ENCODE measurements at places on chromosomes 7 and 10.

DNA sequence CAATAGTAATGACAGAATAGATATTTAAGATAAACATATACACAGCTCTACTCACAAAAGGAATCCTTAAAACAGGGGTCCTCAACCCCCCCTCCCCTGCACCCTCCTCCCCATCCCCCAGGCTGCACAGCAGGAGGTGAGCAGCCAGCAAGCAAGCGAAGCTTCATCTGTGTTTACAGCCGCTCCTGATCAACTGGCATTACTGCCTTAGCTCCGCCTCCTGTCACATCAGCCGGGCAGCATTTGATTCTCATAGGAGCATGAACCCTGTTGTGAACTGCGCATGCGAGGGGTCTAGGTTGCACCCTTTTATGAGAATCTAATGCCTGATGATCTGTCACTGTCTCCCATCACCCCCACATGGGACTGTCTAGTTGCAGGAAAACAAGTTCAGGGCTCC, 65.5 kb downstream of the SMURF1 start:
- DNase-seq: no peak

- peak; percentile 35 for DNase-seq
Measured at GRCh38 chr10:70918851-70919530, 30.6 kb upstream of the PCBD1 start.

GRCh38 chr7:4091767-4092166, 590.3 kb upstream of the FOXK1 start:
- DNase-seq: no peak

- no peak for DNase-seq
Measured at GRCh38 chr10:30986053-30986555, 45.6 kb downstream of the ZNF438 start.

DNA sequence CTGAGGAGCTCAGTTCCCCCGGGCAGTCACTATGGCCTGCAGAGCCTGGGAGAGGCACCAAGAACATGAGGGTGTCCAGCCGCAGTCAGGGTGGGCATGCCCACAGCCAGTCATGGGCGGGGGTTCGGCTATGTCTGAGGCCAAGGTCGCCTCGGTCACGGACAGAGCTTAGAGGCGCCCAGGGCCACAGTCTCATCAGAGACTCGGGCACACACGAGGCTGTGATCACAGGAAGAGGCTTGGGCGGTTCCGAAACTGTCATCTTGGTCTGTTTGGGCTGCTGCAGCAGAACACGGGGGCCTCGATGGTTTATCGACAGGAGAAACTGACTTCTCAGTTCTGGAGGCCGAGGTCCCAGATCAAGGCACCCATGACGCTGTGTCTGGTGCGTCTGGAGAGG, 9.7 kb downstream of the ADGRA1 start:
- no peak for DNase-seq

DNA sequence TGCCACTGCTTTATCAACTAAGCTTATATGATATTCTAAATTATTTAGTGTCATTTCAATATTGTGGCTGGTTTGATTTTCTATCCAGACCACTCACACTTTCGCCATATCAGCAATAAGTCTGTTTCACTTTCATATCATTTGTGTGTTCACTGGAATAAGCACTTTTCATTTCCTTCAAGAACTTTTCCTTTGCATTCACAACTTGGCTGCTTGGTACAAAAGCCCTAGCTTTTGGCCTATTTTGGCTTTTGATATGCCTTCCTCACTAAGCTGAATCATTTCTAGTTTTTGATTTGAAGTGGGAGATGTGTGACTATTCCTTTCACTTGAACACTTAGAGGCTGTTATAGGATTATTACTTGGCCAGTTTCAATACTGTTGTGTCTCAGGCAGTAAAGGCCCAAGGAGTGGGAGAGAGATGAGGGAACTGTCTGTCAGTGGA, 120.9 kb upstream of the NAMPT start:
- DNase-seq: no peak

DNA sequence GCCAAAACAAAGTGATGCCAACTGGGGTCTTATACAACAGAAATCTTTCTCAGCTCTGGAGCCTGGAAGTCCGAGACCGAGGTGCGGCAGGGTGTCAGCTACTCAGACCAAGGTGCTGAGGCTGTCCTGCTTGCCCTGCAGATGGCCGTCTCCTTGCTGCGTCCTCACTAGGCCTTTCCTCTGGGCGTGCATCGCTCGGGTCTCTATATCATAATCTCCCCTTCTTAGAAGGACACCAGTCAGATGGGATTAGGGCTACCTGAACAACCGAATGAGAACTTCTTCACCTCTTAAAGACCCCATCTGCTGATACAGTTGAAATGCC, 244.7 kb downstream of the EBF3 start:
- no peak for DNase-seq

- DNase-seq: no peak
Measured at GRCh38 chr7:109121599-109122300, 552.1 kb downstream of the DNAJB9 start.

GRCh38 chr10:72552857-72553256, 73.0 kb downstream of the MICU1 start:
- peak; percentile 80 for DNase-seq

GRCh38 chr7:149843566-149843965, 5.4 kb downstream of the ZNF862 start:
- DNase-seq: no peak

GRCh38 chr7:94398841-94399240, 4.1 kb downstream of the COL1A2 start:
- DNase-seq: no peak

DNA sequence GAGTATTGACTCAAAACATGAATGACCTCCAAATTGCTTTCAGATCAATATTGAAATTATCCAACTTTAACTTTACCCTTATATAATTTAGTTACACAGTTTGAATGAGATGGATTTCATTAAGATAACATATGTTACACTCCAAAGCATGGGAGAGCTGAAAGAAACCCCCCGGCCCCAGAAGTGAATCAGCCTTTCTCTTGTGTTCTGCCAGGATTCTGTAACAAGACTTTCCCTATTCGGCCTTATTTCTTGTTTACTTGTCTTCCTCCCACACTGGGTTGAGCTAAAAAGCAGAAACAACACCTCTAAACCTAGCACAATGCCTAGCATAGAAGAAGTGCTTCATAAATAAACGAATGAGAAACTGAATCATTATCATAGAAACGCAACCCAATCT, 224.8 kb downstream of the ADAM12 start:
- DNase-seq: no peak

GRCh38 chr7:38507384-38507783, 123.8 kb downstream of the AMPH start:
- DNase-seq: peak; percentile 53

GRCh38 chr10:103583871-103584215, 90.3 kb downstream of the NEURL1 start:
- DNase-seq: no peak

GRCh38 chr7:129187681-129188371, 607 bp upstream of the SMO start:
- no peak for DNase-seq

GRCh38 chr7:46391231-46392201, 470.4 kb upstream of the IGFBP3 start:
- DNase-seq: peak; percentile 19

DNA sequence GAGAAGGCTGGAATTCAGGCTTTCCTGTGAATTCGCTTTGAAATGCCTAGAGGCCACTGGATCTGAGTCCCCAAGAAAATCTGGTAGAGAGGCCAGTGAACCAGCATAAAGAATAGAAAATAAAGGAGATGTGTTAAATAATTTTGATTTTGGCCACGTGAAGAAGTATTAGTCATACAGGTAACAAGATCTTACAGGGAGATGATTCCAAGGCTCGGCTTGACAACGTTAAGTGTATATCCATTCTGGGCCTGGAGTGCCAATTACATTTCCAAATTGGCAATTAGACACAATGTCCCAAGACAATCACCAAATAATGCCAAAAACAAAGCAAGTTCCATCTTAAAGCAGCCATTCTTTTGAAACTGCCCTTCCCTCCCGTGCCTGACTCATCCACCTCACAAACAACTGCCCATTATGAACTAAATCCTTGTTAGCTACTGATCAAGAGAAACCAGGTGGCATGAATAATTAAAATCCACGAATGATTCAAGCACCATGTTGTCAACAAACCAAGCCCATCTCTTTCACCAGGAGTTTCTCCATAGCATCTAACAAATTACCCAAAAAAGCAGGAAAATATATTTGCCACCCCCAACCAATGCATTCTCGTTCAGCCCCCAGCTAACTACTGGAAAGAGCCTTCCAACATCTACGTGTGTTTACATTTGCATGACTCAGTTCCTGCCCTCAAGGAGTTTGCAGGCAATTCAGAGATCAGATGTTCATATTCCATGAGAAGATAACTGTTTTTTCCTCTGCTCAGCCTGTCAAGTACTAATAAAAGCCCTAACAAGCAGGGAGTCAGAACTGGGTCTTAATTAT, 8.5 kb downstream of the KCNMA1 start:
- DNase-seq: no peak

GRCh38 chr7:108335269-108335918, 120.8 kb downstream of the NRCAM start:
- no peak for DNase-seq
